ENCODE measurements at places on chromosomes 3 and 15.

- DNase-seq, result no peak
These were observed 7.2 kb upstream of the RBP1 start for GRCh38 chr3:139546772-139547171.

- no peak for DNase-seq
These were observed 26.0 kb downstream of the GOLM2 start for GRCh38 chr15:44314512-44314911.

DNA sequence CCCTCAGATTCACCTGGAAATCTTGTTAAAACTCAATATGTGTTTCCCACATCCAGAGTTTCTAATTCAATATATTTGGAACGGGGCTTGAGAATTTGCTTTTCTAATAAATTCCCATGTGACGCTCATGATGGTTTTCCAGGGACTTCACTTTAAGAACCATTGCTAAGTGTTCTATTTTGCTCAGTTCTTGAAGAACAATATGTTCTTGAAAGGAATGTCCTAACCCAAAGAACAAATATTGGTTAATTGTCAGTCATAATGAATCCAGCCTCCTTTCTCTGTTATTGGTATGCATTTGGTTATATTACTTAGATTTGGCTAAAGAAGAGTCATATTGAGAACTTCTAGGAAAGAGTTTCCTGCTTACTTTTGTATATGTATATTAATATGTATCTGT is 4.4 kb upstream of the PLSCR2 start:
- DNase-seq, result no peak

DNA sequence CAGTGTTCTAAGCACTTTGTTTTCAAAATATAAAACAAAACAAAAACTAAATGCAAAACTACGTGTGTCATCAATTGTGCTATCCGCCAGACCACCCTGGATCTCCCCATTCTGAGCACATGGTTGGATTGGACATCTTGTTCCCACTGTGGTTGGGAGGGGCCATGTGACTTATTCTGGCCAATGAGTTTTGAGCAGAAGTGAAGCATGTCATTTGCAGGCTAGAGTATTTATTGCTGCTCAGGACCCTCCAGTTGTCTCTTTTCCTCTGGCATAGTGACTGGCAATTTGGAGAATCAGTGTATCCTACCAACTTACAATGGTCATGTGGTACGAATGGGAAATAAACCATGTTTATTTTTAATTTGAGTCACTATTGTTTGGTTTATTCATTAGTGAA is 70.2 kb upstream of the ST8SIA2 start:
- no peak for DNase-seq

DNA sequence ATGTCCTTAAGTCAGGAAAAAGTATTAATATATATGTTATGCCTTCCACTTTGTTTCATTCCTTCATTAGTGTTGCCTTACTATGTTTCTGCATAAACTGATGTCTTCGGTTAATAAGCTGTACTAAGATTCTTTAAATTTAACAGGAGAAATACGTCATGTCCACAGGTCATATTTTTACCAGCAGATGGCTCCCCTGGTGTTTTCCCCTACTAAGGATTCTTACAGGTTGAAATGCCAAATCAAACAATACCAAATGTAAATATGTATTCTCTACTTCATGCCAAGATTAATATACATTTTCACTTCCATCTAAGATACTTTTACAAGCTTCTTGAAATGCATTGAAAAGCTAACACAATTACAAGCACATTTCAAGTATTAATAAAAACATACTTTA is 1602.1 kb downstream of the SI start:
- no peak for DNase-seq

- DNase-seq, result no peak
These were observed 698.7 kb upstream of the GOLIM4 start for GRCh38 chr3:168794427-168794826.

- DNase-seq, result no peak
These were observed 300.5 kb upstream of the ARL6 start for GRCh38 chr3:97464035-97464434.

- no peak for DNase-seq
These were observed 519 bp downstream of the ASB7 start for GRCh38 chr15:100602823-100603393.

DNA sequence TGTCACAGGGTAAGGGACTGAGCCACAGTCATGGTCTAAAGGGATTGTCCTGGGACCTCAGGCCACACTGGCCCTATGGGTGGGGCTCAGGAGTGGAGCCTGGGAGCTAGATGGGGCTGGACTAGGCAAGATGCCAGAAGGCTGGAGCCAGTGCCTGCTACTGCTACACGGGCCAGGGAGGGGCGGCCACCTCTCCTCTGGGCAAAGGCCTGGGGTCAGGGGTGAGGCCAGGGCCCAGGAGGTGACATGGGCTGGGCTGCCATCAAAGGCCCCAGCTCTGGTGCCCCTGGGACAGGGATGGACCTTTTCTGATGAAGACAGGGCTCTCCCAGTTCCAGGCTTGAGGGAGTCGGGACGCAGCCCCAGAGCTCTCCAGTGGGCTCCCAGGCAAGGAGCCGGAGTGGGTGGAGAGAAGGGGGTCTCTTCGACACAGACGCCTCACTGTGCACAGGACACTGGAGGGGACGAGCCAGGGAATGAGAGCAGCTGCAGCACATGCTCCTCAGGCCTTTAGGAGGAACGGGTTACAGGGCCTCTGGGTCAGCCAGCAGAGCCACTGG is 62.1 kb upstream of the IQSEC1 start:
- DNase-seq, result no peak

DNA sequence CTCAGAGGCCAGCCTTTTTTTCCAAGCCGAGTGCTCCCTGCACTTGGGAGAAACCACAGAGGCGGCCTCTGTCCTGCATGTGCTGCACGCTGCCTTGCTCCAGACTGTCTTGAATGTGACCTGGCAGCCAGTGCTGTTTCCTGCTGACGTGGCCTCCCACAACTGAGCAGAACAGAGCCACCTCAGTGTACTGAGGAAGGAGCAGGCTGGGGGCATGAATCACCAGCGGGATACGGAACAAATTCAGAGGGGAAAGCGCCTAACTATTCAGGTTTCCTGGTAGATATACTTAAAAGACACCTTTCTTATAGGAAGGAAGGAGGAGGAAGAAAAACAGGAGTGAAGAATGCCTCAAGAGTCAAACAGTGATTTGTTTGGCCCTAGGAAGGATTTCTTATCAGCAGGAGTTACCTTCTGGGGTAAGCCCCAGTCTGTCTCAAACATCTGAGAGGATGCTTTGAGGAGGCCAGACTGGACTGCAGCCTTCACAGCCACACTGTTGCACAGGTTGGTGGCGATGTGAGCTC is 114.0 kb downstream of the FNDC3B start:
- no peak for DNase-seq

GRCh38 chr15:92266796-92267685 is 126.6 kb upstream of the ST8SIA2 start:
- no peak for DNase-seq

- no peak for DNase-seq
These were observed 118.7 kb upstream of the KLHL25 start for GRCh38 chr15:85913461-85913860.

GRCh38 chr3:14210290-14210688 is 31.7 kb downstream of the LSM3 start:
- DNase-seq, result no peak

DNA sequence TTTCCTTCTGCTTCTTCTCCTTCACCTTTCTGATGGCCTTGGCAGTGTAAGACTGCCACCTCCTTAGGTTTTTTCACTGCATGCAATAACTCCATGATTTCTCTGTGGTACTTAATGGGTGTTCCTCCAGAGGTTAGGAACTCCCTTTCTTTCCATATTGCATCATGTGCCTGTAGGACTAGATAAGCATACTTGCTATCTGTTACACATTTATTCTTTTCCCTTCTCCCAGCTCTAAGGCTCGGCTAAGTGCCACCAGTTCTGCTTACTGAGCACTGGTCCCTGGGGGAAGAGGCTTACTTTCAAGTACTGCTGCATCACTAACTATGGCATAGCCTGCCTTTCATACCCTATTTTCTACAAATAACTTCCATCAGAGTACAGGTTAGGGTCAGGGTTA is 351.8 kb downstream of the OTOL1 start:
- DNase-seq, result no peak

DNA sequence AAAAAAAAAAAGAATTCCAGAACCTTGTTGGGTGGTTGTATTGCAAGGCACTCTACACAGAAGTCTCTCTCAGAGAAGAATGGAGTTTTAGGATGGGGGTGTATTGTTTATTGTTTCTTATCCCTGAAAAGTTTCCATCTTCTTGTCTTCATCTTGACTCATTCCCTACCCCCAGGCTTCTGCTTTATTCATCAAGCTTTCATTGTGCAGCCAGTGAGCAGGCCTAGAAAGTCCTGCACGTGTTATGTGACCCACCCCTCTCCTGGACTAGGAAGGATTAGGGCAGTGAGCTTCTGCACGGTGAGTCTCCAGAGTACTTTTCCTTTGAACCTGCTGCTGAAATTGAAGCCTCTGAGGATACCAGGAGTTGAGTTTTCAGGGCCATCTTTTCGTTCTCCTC is 150.9 kb upstream of the IL12A start:
- DNase-seq, result no peak

- no peak for DNase-seq
These were observed 28.5 kb upstream of the CMSS1 start for GRCh38 chr3:99789011-99789721.

DNA sequence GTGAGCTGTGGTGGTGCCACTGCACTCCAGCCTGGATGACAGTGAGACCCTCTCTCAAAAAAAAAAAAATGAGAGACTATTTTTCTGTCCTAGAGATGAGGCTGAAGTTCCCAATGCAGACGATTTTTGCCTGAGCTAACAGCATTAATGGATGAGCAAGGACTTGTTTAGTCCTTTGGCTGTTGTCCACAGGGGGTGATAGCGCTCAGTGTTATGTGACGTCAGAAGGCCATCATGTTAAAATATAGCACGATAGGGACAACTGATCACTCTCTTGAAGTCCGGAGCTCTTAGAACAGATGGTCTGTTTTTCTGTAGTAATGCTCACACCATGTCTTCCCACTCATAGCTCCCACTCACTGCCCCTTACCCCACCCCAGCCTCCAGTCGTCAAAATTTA is 6.8 kb downstream of the TRNT1 start:
- DNase-seq, result no peak

DNA sequence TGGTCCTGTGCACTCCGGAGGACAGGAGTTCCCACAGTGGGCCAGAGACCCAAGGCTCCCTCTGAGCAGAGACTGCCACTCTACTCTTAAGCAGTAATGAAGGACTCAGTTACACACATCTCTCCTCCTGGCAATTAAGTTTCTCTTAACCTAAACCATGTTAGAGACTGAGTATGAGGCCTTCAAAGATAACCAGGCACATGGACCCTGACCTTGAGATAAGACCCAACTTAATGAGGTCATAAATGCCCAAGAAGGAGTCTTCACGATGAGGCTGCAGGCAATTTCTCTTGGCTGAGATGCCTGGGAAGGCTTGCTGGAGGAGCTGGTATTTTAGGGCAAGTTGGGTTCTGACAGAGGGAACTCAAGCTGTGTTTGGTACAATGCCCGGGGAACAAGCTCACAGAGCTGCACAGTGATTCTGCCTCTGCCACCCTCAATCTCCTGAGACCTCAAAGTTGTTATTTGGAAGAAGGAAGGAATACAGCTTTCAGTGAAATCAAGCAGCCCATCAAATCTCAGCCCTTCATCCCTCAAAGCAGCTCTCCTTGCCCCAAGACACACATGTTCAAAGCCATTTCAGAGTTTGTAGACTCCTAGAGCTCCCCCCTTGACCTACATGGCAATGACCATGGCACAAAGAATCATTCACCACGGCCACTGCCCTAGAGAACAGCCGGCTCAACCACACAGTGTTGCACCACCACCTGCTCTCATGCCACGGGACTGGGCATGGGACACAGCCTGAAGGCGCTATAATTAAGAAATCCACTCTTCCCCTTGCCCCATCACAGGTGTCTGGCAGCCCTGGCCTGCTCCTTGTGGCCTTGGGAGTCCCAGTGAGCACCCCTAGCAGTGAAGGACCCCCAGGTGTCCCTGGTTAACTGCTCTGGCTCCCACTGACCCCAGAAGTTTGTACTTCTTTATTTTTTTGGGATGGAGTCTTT is 7.1 kb downstream of the RMDN3 start:
- no peak for DNase-seq

All from activated naive CD4-positive, alpha-beta T cell (primary cell).